ENCODE measurements at places on chromosomes 11 and 22.
A peak's percentile ranks its signal among the peaks of the same experiment; 100 is the strongest.

DNA sequence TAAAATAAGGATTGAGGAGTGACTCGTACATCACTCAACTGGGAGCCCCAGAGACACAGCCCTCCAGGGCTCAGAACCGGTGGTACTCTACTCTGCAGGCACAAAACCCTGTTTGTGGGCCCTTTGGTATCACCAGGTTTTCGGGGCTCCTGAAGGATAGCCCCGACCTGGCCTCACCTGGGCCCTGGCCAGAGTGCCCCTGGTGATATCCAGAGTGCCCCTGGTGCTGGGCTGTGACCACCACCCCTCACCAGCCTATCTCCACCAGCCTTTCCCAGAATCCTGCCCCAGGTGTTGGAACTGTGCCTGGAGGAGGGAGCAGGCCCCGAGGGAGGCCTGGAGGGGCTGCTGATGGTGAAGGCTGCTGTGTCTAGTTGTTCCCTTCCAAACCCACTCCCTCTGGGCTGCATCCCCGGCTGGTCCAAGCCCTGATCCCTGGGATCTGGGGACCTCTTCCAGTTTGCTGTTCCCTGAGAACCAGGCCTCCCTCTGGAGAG lies 2.2 kb upstream of the GGT5 start:
- no peak for DNase-seq

DNA sequence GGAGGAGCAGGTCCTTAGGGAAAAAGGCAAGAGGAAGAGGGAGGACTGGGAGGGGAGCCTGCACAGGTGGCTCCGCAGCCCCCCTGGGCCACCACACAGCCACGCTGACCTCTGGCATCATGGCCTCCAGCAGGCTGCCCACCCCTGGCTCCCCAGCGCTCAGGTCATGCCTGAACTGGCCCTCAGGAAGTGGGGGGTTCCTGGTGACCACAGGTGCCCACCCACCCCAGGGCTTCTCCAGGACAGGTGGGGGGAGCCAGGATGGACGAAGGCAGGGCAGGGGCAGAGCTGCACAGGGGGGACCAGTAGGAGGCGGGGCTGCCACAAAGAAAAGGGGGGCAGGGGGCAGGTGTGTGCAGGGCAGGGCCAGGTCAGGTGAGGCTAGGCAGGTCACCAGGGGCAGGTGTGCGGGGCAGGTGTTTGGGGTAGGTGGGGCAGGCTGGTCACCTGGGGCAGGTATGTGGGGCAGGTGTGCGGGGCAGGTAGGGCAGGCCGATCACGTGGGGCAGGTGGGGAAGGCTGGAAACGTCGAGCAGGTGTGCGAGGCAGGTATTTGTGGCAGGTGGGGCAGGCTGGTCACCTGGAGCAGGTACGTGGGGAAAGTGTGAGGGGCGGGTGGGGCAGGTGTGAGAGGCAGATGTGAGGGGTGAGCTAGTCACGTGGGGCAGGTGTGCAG lies 997 bp downstream of the DEAF1 start:
- DNase-seq, result no peak

GRCh38 chr22:20653795-20654342 lies 120.0 kb upstream of the SERPIND1 start:
- DNase-seq, result no peak

DNA sequence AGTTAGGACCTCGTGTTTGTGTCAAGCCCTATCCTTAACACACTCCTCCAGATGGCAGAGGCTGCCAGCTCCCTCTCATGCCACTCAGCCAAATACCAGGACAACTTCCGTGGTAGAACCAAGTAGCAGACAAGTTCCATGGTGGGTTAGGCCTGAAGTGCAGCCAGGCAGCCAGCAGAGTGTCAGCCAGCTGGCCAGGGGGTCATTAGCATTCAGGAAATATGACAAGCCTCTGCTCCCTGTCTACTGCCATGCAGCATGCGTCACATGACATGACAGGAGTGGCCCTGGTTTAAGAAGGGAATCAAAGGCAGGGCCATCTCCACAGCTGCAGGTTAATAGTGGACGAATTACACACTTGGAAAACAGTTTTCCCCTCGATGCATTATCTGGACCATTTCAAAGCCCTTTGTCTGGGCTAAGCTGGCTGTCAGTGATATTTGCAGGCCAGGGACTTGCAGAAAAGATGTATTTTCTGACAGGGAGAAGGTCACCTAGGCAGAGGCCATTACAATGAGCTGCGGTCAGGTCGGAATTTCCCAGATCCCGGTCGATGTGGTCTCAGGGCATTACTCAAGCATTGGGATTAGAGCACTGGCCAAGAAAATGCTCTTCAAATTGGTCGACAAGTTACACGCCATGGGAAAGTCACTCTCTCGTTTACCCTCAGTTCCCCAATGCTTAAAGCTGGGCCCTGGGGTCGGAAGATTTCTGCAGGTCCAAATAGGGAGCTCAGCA lies 461.7 kb upstream of the CADM1 start:
- no peak for DNase-seq

DNA sequence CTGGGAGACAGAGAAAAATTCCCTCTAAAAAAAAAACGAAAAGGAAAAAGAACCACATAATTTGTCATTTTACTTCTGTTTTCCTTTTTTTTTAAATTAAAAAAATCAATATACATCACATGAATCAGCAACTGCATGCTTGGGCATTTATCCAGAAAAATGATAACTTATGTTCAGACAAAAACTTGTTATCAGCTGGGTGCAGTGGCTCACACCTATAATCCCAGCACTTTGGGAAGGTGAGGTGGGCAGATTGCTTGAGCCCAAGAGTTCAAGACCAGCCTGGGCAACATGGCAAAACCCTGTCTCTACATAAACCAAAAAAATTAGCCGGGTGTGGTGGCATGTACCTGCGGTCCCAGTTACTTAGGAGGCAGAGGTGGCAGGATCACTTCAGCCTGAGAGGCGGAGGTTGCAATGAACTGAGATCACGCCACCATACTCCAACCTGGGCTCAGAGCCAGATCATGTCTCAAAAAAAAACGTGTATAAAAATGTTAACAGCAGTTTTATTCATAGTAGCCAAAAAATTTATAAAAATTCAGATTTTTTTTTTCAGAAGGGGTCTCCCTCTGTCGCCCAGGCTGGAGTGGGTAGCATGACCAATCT lies 28.5 kb downstream of the AMBRA1 start:
- DNase-seq, result no peak

DNA sequence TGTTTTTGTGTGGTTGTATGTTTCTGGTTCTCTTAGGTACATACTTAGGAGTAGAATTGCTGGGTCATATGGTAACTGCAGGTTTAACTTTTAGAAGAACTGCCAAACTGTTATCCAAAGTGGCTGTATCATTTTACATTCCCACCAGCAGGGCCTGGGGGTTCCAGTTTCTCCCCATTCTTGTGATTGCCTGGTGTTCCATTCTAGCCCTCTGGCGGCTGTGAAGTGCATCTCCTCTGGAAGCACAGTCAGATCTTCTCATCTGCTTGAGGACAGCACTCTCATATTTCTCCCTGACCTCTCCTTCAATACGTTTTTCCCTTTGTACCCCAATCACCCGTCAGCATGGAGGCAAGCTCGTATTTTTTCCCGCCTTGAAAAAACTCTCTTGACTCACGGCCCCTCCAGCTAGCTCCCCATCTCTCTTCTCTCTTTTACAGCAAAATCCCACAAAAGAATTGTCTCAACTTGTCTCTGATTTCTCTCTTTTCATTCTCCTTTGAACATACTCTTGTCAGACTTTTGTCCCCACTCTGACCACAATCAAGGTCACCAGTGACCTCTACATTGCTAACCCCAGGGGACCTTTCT lies 56.8 kb upstream of the THY1 start:
- DNase-seq, result no peak

- no peak for DNase-seq
Observed at GRCh38 chr11:35158701-35159510, 19.9 kb downstream of the CD44 start.

- DNase-seq, result no peak
Observed at GRCh38 chr11:47152126-47152952, 24.3 kb downstream of the ARFGAP2 start.

GRCh38 chr11:97019754-97020153 lies 629.9 kb downstream of the JRKL start:
- no peak for DNase-seq

GRCh38 chr22:25282346-25282670 lies 62.9 kb downstream of the CRYBB2 start:
- DNase-seq, result no peak

DNA sequence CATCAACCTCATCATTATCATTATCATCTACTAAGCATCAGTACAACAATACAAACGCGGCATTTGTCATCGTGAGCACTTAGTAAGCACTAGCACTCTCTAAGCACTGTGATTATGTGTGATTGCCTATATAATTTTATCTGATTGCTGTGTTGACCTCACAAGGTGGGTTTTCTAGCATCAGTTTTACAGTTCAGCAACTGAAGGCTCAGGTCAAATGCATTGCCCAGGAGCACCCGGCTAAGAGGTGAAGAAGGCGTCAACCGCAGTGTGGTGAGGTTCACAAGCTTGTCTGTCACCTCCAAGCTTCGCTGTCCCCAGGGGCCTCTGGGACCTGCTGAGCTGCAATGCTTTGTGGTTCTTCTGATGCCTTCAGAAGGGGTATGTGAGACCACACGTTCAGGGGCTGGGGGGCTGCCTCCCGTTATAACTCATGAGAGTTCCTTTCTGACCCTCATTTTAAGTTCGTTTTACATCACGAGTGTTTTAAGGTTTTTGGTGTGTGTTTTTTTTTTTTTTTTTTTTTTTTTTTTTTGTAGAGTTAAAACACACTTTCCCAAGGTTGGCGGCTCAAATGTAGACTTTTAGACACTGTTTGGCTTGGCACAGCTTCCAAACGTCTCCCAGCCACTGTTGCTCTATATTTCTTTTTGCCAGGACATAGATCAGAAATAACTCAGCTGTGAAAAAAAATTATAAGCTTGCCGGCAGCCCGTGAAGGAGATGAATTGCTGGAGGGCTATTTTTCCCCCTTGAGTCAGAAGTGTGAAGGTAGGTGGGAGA lies 33.8 kb upstream of the SCUBE1 start:
- no peak for DNase-seq

DNA sequence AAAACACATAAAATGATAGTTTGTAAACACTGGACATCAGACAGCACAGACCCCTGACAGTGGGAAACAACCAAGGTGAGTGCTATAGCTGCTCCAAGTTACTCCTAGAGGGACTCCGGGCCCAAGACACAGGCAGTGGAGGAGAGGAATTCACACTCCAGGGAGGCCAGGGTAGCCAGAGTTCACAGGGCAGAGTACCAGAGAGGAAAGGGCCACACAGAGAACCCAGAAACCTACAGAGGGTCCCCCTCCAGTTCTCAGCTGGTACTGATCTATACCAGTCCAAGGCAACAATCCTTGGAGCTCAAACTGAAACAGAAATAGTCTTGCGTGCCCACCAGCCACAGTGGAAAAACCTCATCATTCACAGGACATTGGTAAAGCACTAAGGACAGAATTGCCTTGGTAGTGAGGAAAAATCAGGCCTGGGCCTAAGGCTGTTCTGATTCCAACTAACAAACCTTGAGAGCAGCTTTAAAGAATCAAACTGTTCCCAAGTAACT lies 7.6 kb downstream of the VPS37C start:
- DNase-seq, result no peak

GRCh38 chr11:13318498-13319295 lies 41.1 kb downstream of the BMAL1 start:
- no peak for DNase-seq

GRCh38 chr11:4826425-4826824 lies 5.3 kb downstream of the OR51F2 start:
- no peak for DNase-seq

GRCh38 chr22:37616201-37617083 lies 7.8 kb downstream of the GGA1 start:
- no peak for DNase-seq

- DNase-seq, result no peak
Observed at GRCh38 chr22:28412109-28412508, 267.5 kb downstream of the TTC28 start.

DNA sequence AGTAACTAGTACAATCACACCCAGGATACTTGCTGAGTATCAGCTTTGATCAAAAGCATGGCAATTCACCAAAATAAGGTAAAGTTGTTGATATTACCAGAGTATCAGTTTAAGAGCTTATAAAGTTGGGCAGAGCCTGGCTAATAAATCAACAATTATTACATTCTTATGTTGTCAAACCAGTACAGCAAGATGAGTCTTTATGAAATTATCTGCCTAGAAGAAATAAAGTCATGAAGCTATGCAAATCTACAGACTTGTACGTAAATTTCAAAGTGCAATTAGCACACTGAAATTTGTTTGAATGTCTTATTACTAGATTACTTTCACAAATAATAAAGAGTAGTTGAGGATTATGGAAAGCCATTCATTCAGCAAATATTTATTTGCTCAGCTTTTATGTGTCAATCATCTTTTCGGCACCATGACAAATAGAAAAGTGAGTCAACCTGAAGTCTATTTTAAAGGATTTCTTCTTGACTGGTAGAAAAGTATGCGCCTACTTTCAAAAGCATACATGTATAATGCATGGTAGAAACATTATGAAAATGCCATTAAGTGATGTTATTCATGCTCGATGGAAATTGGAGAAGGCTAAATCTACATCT lies 5.0 kb upstream of the ANO3 start:
- no peak for DNase-seq

DNA sequence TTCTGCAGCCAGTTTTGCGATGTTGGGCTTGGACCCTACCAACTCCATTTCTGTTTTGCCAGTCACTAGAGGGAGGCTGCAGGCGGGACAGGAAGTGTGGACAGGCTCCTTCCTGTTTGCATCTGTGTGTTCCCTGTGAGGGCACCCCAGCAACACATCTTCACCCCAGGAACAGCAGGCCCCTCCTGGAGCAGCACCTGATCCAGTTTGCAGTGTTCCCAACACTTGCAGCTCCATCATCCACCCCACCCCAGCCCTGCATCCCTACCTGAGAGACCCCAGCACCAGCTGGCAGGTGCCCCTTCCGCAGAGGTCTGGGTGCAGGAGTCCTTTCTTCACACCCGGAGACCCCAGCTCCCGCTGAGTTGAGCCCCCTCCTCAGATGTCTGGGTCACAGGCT lies 7.4 kb upstream of the VSIG10L2 start:
- no peak for DNase-seq

- no peak for DNase-seq
Observed at GRCh38 chr22:22974795-22975580, 87.4 kb downstream of the IGLL5 start.

- no peak for DNase-seq
Observed at GRCh38 chr22:23685205-23685784, 5.5 kb upstream of the RGL4 start.

DNA sequence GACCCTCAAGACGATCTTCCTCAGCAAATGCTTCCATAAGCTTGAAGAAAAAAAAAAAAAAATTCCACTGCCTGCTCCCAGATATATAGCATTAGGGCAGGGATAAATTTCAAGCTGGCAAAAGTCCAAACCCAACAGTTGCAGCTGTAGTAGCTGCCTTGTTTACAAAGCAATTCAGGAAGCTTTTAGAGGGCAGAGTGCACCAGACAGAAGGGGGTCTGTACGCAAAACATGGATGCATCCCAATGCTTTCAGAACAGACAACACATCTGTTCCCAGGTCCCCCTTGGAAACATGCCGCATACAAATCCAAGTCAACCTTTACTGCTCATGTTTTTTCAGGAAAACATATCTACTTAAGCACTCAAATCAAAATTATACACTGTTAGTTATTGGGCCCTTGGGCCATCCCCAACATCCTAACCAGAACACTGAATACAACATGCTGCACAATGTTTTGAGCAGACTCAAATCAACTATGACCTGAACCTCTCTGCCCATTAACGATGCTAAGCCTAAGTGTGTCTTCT lies 94.5 kb downstream of the CADM1 start:
- no peak for DNase-seq

GRCh38 chr22:27477171-27477570 lies 324.4 kb downstream of the MN1 start:
- no peak for DNase-seq

GRCh38 chr11:64856382-64857227 lies 12.2 kb upstream of the CDC42BPG start:
- no peak for DNase-seq

GRCh38 chr22:26502688-26503561 lies 9.3 kb downstream of the TFIP11 start:
- peak; percentile 20 for DNase-seq
